ENCODE measurements at places on chromosomes 6 and 20. TPM values are rescaled to one million over a fixed set of nuclear protein-coding genes. Genes with fewer than 3 reads are reported as not detected.

The NHLRC1 gene
- total RNA-seq: 2.1 TPM

The RAMACL gene
- under 0.01 TPM for total RNA-seq

The ENPP1 gene
- total RNA-seq: 6.6 TPM

The TTBK1 gene
- not detected for total RNA-seq

The ZBTB46 gene
- total RNA-seq: 1.2 TPM

Measured in bronchus fibroblast of lung (primary cell).